Type B pancreatic cell (in vitro differentiated cells): ENCODE measurements at places on chromosomes 6 and 20.

GRCh38 chr20:35626386-35627001 lies 10.9 kb downstream of the SPAG4 start:
- DNase-seq: peak; percentile 49

GRCh38 chr20:43988451-43988850 lies 73.8 kb downstream of the TOX2 start:
- no peak for DNase-seq

GRCh38 chr6:72811971-72812421 lies 190.1 kb downstream of the KCNQ5 start:
- DNase-seq: no peak

DNA sequence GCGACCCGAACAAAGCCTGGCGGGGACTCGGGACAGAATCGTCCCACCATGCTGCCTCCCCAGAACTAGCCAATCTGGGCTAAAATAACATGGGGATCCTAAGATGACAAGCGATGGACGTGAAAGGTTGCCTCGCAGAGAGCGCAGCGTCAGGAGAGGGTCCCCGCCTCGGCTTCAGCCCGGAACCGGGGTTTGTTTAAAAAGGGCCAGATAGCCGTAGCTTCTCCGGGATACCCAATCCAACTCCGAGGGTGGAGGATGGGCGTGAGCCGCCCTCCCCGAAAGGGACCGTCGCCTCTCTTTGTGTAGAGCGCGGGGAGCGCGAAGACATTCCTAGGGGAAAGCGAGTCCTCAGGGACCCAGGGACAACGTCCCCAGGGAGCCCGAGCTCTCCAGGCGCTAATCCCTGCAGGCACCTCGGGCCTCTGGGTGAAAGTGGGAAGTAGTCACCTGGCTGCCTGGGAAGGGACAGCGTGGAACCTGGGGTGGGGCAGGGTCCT lies 643 bp downstream of the CD24 start:
- DNase-seq: peak; percentile 77
